ENCODE measurements at places on chromosomes 7 and 10.

DNA sequence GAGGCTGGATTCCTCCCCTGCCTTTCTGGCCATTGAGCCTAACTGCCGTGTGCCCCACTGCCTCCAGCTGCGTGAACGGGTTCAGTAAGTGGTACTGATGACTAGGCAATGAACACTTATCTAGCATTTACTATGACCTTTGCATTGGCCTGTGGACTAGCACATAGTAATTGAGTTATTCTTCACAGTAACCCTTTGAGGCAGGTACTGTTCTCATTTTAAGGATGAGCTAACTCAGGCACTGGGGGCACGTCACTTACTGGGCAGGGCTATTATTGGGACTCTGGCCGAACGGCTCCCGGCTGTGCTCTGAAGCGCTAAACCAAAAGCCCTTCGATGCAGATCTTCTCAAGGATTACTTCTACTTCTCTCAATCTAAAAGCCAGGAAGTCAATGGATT lies 38.3 kb downstream of the WIPF3 start:
- no peak for DNase-seq

DNA sequence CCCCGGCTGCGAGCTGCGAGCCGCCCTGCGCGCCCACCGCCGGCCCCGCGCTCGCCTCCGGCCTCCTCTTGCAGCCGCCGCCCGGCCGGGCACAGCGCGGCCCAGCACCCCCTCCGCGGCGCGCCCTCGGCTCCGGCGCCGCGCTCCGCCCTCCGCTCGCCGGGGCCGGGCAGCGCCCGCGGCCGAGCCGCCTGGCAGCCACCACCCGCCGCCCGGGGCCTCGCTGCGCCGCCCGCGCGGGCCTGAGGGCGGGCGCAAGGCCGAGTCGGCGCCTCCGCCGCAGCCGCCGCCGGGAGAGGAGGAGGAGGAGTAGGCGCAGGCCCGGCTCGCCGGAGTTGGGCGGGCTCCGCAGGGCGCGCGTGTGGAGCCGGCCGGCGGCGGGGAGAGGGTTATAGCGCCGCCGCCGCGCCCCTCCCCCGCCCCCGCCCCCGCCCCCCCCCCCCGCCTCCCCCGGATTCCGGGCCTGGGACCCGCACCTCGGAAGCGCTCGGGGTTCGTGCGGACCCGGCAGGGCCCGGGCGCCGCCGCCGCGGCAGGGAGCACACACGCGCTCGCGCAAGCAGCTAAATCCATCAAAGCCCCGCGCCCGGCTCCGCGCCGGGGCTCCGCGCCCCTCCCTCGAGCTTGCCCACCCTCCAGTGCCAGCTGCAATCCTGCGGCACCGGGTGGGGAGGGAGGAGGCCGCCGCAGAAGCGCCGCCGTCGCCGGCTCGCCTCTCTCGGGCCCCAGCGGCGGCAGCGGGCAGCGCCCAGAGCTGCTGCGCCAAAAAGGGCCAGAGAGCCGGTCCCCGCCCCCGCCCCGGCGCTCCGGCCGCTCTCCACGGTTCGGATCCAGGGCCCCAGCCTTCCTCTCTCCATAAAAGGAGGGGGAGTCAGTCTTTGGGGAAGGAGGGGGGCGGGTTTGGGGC lies at the start of gene PDGFA:
Gene PDGFA (minus strand): TSS at position 363 of the 907 bp plus-strand sequence. CDS start 845 bp downstream, outside the sequence.
- DNase-seq, result no peak

DNA sequence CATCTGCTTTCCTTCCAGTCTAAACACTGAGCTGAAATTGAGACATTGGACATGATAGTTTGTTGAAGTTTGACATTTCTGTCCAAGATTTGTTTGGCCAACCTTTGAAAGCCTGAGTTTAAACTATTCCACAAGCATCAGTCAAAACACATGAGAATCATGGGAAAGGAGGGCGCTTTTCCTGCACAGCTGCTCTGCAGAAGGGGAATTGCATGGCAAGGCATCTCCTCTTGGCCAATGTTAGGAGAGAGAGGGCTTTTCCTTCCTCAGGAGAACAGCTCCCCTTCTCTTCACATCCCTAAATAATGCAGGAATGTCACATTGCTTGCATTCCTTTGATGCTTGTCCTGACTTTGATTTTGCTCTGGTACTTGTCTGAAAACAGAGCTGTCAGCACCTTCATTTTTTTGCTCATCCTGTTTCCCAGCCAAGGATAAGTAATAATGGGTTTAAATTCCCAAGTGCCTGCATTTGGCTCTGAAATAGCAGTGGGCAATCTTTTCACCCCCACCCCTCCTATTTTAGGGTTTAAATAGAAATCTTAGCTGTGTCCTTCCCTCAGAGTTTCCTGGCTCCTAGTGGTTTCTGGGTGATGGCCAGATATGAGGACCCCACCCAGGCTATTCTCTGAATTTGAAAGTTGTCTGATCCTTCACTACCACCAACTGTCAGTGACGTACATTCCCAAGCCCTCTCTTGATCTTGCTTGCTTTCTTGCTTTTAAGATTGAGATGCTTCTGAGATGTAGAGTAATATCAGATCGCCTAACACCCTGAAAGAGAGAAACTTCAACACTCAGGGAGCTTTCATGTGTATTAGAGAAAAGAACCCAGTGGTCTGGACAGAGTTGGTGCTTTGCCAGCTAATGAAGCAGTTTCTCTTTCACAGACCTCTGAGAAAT lies 75.2 kb upstream of the NPVF start:
- DNase-seq, result no peak

DNA sequence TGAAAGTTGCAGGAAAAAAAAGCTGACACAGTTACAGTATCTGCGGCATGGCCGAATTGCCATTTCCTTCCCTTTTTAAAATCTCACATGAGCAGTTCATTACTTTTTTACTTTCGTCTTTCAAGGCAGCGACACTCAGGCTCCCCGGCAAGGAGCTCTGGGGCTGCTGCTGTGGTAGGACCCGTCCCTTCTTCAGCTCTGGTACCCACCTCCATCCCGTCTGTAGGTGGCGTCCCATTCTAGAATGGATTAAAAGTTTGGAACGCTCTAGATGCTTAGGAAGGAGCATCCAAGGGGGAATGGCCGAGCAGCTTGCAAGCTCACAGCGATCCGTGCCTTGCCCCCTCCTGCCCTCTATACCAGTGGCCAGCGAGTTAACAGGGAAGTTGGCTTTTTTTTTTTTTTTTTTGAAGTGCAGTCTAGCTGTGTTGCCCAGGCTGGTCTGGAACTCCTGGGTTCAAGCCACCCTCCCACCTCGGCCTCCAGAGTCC lies 22.8 kb upstream of the TTYH3 start:
- DNase-seq, result peak; percentile 16

DNA sequence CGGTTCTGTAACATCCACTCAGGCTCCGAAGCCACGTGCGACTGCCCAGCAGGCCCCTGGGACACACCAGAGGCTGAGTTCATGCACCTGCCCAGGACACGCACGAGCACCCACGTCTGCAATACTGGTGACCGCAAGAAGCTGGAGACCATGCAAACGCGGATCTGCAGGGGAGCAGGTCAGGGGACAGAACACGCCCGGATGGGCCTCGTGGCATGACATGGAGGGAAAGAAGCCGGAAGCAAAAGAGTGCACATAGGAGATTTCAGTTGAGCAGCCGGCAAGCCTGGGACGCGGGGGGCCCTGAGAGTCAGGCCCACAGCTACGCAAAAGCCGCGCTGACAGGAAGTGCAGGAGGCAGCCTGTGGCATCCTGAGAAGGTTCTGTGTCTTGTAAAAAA lies 73.7 kb downstream of the FOXL3 start:
- no peak for DNase-seq

GRCh38 chr10:129774736-129775401 lies 189.2 kb downstream of the EBF3 start:
- DNase-seq, result no peak

GRCh38 chr7:4265066-4265465 lies 417.0 kb upstream of the FOXK1 start:
- DNase-seq, result no peak

DNA sequence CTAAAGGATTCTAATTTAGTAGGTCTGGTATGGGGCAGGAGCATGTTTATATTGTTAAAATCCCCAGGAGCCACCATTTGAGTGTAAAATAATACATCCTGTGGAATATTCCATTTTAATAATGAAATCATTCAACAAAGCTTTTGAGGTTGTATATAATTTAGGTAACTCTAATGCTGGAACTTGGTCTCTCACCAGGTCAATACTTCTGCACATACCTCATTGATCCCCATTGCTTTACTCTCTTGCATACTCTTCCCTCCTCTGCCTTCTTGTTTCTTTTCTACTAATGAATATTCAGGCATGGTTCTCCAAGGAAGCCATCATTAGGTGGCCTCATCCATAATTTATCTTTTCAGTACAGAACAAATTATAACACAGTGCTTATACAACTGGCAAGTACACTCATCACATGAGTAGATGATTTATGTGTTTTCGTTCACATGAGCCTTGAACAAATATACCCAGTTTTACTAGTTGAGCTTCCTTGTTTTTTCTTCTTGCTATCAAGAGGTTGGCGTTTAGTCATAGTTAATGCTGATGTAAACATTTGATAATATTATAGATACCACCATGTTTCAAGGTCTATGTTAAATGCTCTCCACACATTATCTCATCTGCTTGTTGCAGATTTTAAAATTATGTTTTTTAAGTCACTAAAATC lies 7.2 kb downstream of the PALS2 start:
- no peak for DNase-seq

GRCh38 chr7:39085189-39085588 lies 107.5 kb downstream of the POU6F2 start:
- no peak for DNase-seq
